GM06990 (cell line): ENCODE measurements at places on chromosomes 6 and 20.

DNA sequence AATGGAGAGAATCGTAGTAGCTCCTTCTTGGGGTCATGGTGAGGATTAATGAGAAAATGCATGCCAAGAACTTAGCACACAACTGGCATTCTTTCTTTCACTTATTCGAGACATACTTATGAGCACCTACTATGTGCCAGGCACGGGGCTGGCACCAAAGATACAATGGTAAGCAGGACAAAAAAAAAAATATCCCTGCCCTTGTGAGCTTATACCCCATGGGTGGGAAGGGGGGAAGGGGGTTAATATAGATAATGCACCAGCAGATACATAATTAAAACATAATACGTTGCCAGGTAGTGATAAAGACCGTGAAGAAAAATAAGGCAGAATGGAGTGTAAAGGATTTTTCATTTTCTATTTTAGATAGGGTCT, 8.3 kb downstream of the SLC13A3 start:
- DNase-seq: no peak

DNA sequence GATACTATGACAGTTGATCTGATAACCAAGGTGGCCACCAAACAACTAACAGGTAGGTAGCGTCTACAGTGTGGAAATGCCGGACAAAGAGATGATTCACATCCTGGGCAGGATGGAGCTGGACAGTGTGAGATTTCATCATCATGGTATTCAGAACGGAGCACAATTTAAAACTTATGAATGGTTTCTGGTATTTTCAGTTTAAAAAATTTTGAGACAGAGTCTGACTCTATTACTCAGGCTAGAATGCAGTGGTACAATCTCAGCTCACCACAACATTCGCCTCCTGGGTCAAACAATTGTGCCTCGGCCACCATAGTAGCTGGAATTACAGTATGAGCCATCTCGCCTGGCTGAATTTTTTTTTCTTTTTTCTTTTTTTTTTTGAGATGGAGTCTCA, 43.8 kb downstream of the CEP57L1 start:
- no peak for DNase-seq

- DNase-seq: no peak
Observed at GRCh38 chr6:165231581-165232561, 77.5 kb downstream of the C6orf118 start.

DNA sequence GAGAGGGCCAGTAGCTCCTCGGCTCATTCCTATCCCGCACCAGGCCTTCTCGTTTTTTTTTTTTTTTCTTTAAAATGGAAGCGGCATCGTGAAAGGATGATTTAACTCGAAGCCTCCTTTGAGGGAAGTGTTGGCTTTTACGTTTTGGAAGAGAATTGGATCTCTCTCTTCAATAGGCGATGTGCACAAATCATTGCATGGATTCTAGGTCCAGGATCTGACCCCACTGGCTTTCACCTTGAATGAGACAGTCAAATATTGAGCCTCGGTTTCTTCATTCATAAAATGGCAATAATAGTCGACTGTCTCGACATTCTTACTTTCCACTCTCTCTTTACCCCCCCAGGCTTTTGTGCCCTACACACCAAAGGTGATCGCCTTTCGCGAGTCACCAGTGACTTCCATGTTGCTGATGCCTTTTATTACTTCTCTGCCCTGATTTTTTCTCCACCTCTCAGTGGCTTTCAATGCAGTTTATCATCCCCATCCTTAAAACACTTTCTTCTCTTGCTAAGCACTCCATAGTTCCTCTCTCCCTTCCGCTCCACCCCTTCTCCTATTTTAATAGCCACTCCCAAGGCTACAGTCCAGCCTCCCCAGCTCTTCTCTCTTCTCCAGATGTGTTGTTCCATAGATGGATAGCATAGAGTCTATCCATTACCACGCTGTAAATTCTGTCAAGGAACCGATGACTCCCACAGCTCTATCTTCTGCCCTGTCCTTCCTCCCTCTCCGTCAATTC, 473 bp upstream of the DTNBP1 start:
- no peak for DNase-seq

GRCh38 chr6:118559659-118560058, 11.6 kb downstream of the PLN start:
- DNase-seq: no peak

- no peak for DNase-seq
Observed at GRCh38 chr20:36214684-36215256, 21.5 kb upstream of the AAR2 start.

DNA sequence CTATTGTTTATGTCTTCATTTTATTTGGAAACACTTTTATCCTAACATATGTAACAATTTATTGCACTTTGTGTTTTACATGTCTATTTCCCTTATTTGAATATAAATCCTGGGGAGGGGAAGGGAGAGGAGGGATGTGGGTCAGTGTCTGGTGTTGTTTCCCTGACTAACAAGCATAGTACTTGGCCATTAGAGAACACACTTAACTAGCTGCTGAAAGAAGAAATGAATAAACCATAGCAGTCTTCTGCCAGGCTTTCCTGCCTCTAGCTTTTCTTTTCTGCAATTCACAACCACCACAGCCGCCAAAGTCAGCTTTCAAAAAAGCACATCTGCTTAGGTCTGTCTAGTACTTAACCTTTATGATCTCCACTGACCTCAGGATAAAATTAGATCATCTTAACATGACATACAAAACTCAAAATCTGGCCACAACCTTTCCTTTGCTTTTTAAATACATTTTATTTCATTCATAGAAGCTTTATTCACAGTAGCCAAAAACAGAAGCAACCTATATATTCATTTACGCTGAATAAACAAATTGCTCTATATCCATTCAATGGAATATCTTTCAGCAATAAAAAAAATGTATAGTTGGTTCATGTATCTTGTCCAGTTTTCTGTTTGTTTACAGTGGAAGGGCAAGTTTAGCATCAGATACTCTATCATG, 16.3 kb downstream of the PDSS2 start:
- no peak for DNase-seq

DNA sequence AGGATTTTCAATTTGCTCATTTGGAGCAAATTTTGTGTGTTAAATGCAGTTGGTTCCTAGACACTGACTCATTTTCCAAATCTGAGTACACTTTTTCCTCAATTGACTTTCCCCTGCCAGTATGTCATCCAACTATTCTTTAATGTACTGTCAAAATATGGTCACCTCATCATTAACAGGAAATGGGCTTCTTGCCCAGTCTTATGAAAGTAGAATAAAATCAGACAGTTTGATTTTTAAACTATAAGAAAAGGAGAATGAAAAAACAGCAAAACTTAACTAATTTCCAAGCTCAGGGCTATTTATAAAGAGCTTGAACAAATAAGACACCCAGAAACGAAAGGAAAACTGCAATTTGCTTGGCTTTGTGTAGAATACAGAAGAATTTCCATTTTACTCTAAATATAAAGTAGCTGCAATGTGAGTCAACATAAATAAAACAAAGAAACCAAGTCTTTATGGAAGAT, 43.7 kb upstream of the RAB23 start:
- no peak for DNase-seq

DNA sequence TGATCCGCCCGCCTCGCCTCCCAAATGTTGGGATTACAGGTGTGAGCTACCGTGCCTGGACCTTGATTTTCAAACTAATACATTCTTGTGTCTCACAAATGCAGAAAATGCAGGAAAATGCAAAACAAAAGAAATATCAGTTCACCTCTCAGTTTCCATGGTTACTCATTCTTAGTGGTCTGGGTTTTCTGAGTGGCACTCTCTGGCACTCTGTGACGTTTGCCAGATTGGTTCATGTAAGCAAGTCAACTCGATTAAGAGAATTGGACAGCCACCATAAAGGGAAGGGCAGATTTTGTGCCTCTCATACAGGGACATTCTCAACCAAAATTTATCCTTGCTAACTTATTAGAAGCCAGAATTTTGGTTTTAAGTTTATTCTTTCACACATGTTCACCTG, 8.6 kb downstream of the CMTR1 start:
- no peak for DNase-seq

- peak; percentile 76 for DNase-seq
Observed at GRCh38 chr6:27126815-27127537, 120.5 kb upstream of the PRSS16 start.

- no peak for DNase-seq
Observed at GRCh38 chr6:79520534-79520933, 16.7 kb downstream of the LCA5 start.
